ENCODE measurements at places on chromosomes 6 and 20. TPM values are rescaled to one million over a fixed set of nuclear protein-coding genes. Genes with fewer than 3 reads are reported as not detected.

RAET1L gene
- total RNA-seq = not detected

C4A gene
- total RNA-seq = 165 TPM

SLC22A7 gene
- total RNA-seq = 22.6 TPM

THBD gene
- total RNA-seq = not detected

HLA-DOB gene
- total RNA-seq = not detected

PLA2G7 gene
- not detected for total RNA-seq

OOEP gene
- total RNA-seq = not detected

SS18L1 gene
- 15.3 TPM for total RNA-seq

OLIG3 gene
- total RNA-seq = not detected

CPXM1 gene
- not detected for total RNA-seq

TMEM217 gene
- 1.6 TPM for total RNA-seq

BTNL2 gene
- total RNA-seq = not detected

MCHR2 gene
- total RNA-seq = not detected

SKIC2 gene
- 59.7 TPM for total RNA-seq

RBPJL gene
- not detected for total RNA-seq

SNX3 gene
- total RNA-seq = 84.9 TPM

ANKRD66 gene
- not detected for total RNA-seq

DSP gene
- 89.8 TPM for total RNA-seq

MPC1 gene
- total RNA-seq = 214 TPM

HEY2 gene
- 0.04 TPM for total RNA-seq

CST4 gene
- not detected for total RNA-seq

FILIP1 gene
- total RNA-seq = not detected

SPEF1 gene
- total RNA-seq = 0.32 TPM

TPBG gene
- total RNA-seq = 0.39 TPM

TUBB1 gene
- 0.11 TPM for total RNA-seq

EFCAB8 gene
- total RNA-seq = 0.22 TPM

IL17A gene
- total RNA-seq = not detected

SPATA25 gene
- total RNA-seq = 7.6 TPM

GSTA2 gene
- total RNA-seq = 13.7 TPM

LY6G5C gene
- 0.33 TPM for total RNA-seq

CABLES2 gene
- 10.2 TPM for total RNA-seq

IRF4 gene
- 0.07 TPM for total RNA-seq

BFSP1 gene
- total RNA-seq = 0.22 TPM

TXLNB gene
- not detected for total RNA-seq

CGA gene
- total RNA-seq = not detected

PGK2 gene
- total RNA-seq = not detected

EPB41L2 gene
- total RNA-seq = 41.7 TPM
